ENCODE measurements at places on chromosomes 12 and 14.
A peak's percentile ranks its signal among the peaks of the same experiment; 100 is the strongest.

DNA sequence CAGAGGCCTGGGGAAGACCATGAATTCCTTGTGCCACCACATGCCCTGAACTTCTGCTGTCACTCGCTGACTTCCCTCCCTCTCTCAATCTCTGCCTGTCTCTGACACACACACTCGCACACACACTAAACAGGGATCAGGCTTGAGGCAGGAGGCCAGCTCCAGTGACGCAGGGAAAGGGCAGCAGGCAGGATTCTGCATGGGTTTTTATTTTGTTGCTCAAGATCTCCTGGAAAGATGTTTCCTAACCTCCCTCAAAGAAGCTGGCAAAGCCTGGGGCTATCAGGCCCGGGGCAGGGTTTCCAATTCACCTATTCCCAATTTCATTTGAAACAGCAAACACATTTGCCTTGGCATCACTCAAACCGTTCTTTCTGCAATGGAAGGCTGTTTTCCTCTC is 27.7 kb upstream of the PEX5 start:
- no peak for DNase-seq

- DNase-seq, result no peak
These were observed 374.1 kb downstream of the ADGRD1 start for GRCh38 chr12:131327521-131328488.

DNA sequence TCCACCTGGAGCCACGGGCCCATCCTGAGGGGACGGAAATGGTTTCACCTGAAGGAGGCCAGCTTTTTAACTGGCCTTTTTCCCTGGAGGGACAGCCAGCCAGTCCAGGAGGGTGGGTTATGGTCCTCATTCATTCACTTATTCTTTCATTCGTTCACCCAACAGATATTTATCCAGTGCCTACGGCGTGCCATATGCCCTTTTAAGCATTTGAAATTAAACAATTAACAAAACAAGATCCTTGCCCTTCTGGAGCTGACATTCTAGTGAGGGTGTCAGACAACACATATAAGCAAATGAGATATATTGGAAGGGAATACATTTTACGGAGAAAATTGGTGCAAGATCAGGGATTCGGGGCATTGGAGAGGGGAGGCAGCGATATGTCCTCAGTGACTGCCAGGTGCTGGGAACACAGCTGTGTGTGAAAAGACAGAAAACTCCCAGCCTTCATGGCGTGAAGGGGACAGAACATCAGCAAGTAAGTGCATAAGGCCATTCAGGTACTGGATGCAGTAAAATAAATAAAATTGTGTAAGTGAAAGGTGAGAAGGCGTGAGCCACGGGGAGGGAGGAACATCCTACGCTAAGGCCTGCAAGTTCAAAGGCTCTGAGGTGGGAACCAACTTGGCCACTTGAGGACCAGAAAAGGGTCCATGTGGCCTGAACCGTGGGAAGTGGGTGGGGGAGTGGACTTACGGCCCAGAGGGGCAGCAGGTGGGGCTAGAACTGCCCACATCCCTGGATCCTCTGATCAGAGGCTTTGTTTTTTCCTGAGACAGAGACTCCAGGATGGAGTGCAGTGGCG is 684 bp upstream of the ABCB9 start:
- no peak for DNase-seq

GRCh38 chr12:26648584-26648983 is 184.4 kb downstream of the ITPR2 start:
- DNase-seq, result no peak

DNA sequence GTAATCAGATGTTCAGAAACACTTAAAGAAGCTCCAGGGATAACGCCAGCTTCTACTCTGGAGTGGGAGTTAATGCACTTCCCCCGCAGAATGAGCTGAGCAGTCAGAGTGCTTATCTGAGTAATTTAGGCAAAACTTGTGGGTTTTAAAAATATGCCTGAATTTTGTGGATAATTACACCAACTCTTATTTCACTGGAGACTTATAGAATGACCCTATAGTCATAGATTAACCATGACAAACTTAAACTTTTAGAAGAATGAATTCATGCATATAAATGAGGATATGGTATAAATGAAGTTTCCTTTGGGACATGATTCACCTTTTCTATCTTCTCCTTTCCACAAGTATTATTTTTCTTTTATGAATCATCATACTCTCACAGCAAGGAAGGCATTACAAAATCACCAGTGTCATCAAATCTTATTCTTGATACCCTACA is 241.1 kb upstream of the FBXO33 start:
- DNase-seq, result no peak

GRCh38 chr12:2117541-2117940 is 64.8 kb downstream of the CACNA1C start:
- no peak for DNase-seq

GRCh38 chr12:79367032-79367589 is 323.7 kb downstream of the PAWR start:
- no peak for DNase-seq

GRCh38 chr12:132354982-132355680 is 25.7 kb upstream of the GALNT9 start:
- no peak for DNase-seq

DNA sequence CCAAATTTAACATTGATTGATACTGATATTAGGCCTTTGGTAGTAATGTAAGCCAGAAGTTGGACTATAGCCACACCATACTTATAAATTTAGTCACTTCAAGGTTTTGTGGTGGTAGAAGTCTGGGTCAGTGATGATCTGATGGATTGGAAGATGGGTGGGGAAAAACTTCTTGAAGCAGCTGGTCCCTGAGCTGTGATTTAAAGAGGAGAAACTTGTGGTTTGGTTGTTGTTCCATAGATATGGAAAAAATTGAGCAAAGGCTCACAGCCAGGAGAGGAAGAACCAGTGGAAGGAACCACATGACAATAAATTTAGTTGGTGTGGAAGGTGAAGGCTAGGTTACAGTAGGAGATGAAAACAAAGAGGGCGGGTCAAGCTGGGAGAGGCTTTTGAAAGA is 26.1 kb downstream of the PTHLH start:
- no peak for DNase-seq

DNA sequence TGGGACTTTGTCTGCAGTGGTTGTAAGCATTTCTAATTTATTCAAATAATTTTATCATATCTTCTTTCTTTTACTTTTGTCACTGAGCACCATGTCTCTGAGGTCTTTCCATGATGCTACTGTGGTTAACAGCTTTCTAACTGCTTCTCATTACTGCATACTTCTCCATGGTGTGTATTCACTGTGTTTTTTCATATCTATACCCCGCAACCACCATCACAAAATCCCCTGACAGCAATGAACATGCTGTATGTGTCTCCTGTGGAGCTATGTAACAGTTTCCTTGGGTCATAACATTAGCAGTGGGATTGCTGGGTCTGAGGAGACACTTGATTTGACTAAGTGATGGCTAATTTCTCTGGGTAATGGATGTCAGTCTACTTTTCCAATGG is 29.2 kb upstream of the CHST11 start:
- DNase-seq, result no peak

DNA sequence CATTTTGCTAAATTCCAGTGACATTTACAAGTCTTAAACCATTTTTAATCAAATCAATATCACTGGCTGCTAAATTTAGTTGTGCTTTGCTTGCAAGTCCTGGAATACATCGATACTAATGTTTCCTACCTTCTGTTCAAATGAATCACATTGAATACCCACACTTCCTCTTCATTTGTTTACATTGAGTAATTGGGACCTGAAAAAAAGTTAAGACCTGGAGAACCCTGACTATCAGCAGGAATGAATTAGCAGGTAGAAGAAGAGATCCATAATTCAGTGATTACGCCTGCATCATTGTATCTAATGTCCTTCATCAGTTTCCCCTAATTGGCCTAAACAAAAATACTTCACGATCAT is 369.3 kb downstream of the ETNK1 start:
- no peak for DNase-seq

DNA sequence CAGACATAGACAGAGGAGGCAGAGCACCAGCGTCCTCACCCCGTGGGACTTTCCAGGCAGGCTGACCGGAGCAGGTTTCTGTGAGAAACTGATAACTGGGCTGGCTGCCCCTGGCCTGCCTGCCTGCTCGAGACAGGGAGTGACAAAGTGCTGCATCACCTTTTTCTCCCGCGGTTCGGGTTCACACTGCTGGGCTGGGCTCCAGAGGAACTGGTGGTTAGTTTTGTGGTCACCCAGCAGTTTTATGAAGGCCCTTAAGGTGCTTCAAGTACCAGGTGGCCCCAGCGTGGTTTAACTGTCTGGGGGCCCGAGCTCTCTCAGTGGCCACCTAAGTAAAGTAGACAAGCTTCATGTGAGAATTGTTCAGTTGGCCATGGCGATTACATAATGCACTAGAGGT is 1073.6 kb downstream of the BCL11B start:
- peak; percentile 98 for DNase-seq

GRCh38 chr14:99763527-99764221 is 29.5 kb upstream of the EML1 start:
- DNase-seq, result no peak

- DNase-seq, result no peak
These were observed 86.0 kb downstream of the AEBP2 start for GRCh38 chr12:19525274-19525673.

- no peak for DNase-seq
These were observed 36.3 kb upstream of the PPM1A start for GRCh38 chr14:60212503-60213371.

GRCh38 chr12:772056-772697 is 19.8 kb downstream of the WNK1 start:
- no peak for DNase-seq

- no peak for DNase-seq
These were observed 14.6 kb upstream of the PITPNM2 start for GRCh38 chr12:123165537-123165936.

GRCh38 chr12:93802698-93803423 is 125.7 kb downstream of the CRADD start:
- DNase-seq, result no peak

DNA sequence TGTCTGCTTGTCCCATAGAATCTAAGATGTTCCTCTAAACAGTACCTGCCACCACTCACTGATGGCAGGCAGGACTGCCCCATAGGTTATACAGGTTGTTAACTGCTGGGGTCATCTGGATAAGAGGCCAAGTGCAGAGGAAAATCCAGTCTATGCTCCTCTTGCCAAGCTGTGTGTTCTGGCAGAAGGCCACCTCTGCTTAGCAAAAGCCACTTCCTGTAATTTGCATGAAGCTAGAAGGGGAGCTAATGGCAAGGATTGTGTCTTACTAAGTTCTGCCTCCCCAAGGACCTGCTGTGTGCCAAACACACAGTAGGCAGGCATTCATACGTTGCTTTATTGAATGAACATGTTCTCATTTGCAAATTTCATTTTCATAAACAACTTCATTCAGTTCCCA is 445.4 kb downstream of the BCL11B start:
- DNase-seq, result peak; percentile 68

DNA sequence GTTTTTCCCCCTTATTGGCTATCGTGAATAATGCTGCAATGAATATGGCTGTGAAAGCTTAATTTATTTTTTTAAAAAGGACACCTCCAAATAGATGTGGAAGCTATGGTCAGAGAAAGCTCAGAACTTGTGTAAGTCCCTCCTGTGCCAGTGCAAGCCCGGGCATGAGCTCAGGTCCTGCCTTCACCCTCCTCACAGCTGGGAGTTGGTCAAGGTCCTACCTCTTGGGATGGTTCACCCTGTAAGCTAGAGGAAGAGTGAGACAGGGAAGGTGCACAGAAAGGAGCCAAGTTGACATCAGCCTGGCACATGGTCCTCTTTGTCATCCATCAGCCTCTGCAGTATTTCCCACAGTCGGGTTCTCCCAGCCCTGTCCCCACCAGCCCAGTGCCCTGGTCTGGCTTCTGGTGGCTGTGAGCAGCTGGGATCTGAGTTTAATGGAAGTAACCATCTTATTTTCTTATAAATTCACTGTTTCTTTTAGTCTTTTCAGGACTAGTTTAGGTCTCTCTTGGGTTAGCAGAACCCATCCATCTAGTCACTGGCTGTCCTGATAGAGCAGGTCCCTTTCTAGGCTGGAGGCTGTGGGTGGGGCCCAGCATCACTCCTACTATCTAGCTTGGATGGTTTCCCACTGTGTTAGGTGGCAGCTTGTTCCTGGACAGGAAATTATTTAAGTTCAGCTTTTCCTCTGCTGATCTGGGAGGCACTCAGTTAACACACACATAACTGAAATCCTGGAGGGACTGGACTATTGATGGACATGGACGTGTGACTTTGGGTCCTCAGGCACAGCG is 11.8 kb upstream of the PLEKHG3 start:
- no peak for DNase-seq

GRCh38 chr12:6135071-6135470 is 10.6 kb upstream of the VWF start:
- no peak for DNase-seq

All from Jurkat, Clone E6-1 (cell line).